ENCODE measurements at places on chromosomes 4 and X.

- DNase-seq: no peak
Measured at GRCh38 chrX:153828308-153828707, 2.0 kb downstream of the PDZD4 start.

GRCh38 chr4:125021189-125021588, 293.6 kb upstream of the FAT4 start:
- DNase-seq: no peak

DNA sequence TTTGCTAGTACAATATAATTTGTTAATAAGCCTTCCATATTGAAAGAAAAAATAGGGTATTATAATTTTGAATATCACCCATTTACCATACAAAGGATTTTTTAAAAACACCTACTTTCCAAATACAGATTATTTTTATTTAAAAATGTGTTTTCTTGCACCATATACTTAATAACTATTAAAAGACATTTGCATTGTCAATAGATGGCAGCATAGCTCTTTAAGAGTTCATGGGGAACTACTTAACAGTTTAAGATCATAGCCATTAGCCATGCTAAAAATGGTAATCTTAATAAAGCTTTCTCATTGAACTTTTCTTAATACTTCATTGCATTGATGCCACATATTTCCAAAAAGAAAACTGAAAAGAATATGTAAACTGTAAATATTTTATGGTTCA, 1995.9 kb downstream of the C4orf33 start:
- DNase-seq: no peak

DNA sequence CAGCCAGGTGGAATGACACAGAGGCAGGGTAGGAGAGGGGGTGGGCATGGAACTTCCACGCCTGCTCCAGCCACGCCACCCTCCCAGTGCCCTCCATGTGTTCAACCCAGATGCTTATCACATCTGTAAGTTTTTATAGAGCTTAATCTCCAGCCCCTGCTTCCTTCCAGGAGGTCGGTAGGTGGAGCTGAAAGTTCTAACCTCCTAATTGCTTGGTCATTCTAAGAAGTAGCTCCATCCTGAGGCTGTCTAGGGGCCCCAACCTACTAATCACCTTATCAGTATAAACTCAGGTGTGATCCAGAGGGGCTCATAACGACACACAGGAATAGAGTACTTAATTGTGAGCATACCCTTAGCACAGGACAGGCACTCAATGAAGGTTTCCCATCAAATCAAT, 18.3 kb downstream of the QDPR start:
- no peak for DNase-seq

- peak; percentile 47 for DNase-seq
Measured at GRCh38 chr4:173288296-173288695, 45.9 kb downstream of the HMGB2 start.

GRCh38 chr4:166535865-166536264, 662.8 kb downstream of the TLL1 start:
- no peak for DNase-seq

- no peak for DNase-seq
Measured at GRCh38 chrX:68686097-68686977, 38.9 kb downstream of the STARD8 start.

DNA sequence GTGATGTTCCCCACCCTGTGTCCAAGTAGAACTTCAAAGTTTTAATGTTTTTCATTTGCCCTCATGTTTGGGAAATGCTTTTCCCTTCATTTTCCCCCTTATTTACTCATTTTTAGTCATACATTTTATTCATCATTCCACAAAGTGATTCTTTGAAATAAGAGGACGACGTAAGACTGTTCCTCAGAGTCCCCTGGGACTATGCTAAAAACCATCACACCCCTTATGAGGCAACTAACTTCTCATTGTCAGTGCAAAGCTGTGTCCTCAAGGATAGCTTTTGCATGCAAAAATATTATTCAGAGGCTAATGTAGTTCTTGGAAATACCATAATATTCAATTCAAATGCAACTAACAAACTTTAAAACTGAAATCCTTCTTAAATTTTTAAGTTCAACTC, 14.8 kb upstream of the ADGRG2 start:
- no peak for DNase-seq

- no peak for DNase-seq
Measured at GRCh38 chr4:185480016-185480732, 8.6 kb upstream of the CCDC110 start.

DNA sequence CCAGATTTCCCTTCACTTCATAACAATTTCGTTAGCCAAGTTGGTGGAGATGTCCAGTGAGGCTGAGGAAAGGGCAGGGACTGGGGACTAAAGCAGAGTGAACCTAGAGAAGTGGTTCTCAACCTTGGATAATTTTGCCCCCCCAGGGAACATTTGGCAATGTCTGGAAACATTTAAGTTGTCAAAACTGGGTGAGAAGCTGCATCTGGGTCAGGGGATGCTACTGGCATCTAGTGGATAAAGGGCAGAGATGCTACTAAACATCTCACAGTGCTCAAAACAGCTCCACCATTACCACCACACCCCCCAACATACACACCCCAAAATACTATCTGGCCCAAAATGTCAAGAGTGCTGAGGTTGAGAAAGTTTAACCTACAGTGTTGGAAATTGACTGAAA, 32.0 kb upstream of the FGF16 start:
- no peak for DNase-seq

DNA sequence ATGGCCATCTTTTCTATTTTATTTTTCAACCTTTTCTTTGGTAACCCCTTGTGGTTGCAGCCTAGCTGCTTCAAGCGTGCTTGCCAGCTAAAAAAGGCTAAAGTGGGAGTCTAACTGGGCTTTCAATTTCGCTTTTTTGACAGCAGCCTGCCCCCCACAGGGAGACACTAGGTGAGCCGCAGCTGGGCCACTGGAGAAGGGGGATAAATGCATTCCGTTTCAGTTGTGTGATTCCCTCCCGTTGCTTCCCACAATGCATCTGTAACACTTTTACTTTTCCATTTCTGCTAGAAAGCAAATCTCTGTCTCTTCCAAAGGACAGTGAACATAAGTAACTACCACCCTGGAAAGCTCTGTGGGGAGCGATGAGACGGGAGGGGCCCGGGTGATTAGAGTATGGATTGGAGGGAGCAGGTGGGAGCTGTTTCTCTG, 86.3 kb upstream of the RAPGEF2 start:
- DNase-seq: no peak

DNA sequence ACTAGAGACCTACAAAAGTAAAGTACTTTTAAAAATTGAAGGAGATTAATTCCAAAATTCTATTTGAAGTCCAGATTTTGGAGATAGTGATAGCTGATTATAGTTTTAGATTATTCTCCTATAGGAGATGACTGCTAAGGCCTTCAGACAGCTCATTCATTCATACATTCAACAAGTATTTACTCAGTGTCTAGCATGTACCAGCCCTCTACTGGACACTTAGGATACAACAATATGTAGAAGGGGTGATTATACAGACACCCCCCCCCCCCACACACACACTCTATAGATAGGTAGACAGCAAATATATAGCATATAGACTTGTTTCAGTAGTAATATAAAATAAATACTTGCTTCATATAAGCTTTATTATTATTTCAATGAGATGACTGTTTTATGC, 60.4 kb upstream of the TAF9B start:
- no peak for DNase-seq

- no peak for DNase-seq
Measured at GRCh38 chr4:26426892-26427291, 63.4 kb downstream of the CCKAR start.

DNA sequence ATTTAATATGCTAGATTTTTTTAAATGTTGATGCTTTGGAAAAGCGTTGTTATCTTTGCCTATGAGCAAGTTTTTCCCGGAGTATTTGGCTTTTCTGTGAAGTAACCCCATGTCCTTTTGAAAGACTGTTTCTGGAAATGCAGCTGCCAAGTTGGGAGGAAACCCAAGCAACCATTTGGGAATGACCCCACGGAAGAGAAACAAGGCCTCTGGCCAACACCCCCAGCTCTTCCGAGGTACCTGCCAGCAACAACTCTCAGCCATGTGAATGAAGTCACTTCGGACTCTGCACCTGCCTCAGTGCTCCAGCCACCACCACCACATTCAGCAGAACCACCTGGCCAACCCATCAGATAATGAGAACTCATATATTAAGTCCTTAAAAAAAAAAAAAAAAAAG, 36.2 kb upstream of the DHRSX start:
- DNase-seq: no peak

DNA sequence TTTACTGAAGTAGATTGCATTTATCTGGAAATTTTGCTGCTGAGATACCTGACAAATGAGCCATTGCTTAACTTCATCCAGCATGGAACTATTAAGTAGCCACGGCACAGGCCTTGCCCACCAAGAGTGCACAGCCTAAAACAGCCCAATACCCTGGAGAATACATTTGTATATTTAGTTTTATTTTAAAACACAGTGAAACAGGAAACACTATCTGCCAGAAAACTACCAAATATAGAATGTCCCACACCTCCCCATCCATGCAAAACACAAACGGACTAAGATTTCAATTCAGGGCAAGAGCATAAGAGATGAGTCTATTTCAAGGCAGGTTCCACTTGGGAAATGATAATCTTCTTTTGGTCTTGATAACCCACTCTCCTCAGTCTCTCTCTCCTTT, 57.1 kb downstream of the MAML3 start:
- no peak for DNase-seq

DNA sequence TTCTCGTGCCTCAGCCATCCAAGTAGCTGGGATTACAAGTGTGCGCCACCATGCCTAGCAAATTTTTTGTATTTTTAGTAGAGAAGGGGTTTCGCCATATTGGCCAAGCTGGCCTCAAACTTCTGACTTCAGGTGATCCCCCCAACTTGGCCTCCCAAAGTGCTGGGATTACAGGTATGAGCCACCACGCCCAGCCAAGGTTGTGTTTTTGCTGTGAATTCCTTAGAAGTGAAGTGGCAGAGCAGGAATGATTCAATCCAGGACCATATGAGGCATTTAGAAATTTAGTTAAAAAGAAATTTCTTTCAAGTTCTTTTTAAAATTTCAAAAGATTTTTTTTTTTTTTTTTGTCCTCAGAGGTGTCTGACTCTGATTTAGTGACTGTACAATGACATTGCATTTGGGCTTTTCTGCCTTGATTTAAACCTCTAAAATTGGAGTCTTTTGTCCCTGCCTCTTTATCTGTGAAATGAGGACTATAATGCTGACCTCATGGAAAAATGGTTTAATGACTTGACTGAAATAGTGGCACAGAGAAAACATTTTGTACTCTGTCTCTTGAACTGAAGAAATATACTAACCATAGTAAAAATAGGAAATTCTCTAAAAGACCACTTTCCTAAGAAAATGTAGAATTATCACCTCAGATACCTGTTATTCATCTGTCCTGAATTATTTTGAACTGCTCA, 59.9 kb downstream of the CXCL13 start:
- no peak for DNase-seq

- DNase-seq: no peak
Measured at GRCh38 chr4:109164011-109164410, 138.4 kb downstream of the COL25A1 start.

GRCh38 chr4:85029453-85029852, 63.0 kb upstream of the WDFY3 start:
- no peak for DNase-seq

- DNase-seq: no peak
Measured at GRCh38 chr4:3358656-3359055, 65.8 kb downstream of the RGS12 start.
